Spinal cord (tissue), 10 donors: ENCODE measurements at places on chromosomes 11 and 22.

- H3K27ac ChIP-seq = no peak overlapping the region
- no peak overlapping the region for H3K4me3 ChIP-seq
- H3K27me3 ChIP-seq = no peaks in the 10 kb centered on the region
- DNase-seq = no peak
Observed at GRCh38 chr11:76558473-76558872, 112.1 kb downstream of the LRRC32 start.

DNA sequence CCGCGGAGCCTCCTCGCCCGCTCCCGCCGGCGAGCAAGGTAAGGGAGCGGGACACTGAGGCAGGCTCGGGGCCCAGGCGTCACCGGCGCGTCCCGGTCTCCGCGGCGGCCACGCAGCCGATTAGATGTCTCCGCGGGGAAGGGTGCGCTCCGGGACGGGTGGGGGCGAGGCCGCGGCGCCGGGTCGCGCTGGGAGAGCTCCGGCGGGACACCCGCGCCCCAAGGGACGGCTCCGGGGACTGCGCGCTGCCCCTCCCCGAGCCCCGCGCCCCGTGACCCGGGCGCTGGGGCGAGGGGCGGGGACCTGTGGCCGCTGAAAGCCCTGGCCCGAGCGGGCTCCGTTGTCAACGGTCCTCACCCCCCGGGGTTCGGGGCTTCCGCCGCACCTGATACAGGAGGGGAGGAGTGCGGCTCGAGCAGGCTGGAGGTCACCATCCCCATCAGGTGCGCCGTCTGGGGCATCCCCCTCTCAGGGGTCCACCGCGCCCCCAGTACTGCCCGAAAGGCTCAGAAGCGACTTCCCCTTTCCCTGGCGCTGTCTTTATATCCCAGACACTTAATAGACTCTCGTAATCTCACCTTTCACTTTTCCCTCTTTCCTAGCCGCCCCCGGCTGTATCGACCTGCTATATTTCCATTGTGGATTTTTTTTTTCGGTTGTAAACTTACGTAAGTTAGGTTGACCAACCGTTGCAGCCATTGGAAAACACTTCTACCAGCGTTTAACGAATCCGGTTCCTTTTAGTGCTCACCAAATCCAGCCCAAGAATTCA, 573 bp downstream of the PPFIA1 start:
- H3K27ac ChIP-seq = no peak overlapping the region
- H3K4me1 ChIP-seq = peaks cover 17% of the 10 kb centered on the region

DNA sequence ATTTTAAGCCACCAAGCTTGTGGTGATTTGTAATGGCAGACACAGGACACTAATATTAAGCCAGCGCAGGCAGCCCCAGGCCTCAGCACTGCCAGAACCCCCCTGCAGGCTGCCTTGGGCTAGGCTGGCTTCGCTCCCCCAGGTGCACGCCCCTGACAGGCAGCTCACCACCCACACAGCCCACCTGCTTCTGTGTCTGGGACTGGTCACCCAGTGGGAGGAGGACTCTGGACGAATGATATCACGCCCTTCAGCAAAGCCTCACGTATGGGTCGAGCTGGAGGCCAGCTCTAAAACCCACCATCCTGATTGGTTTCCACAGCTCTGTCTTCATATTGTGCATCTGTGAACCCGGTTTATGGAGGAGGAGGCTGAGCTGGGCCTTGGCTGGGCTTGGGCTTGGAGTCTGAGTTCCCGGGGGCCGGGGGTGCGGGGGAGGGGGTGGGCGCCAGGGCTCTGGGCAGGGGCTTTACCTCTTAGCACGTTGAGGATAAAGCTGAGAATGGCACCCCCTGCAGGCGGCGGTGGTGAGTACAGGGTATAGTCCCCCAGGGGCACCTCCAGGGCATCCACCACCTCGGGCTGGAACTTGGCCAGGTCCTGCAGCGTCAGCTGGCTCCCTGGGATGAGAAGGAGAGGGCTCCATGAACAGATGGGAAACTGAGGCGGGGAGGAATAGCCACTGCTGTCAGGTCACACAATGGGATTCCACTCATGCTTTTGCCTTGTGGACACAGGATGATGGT, 13.8 kb downstream of the GGT5 start:
- H3K36me3 ChIP-seq = no peaks in the 10 kb centered on the region
- H3K27ac ChIP-seq = no peak overlapping the region
- no peak overlapping the region for H3K4me3 ChIP-seq

- DNase-seq = no peak
- H3K4me3 ChIP-seq = no peak overlapping the region
- H3K4me1 ChIP-seq = no peaks in the 10 kb centered on the region
- no peak overlapping the region for H3K27ac ChIP-seq
- H3K27me3 ChIP-seq = no peaks in the 10 kb centered on the region
- H3K36me3 ChIP-seq = no peaks in the 10 kb centered on the region
Observed at GRCh38 chr22:28344918-28345703, 334.5 kb downstream of the TTC28 start.

GRCh38 chr11:114273071-114273470, 23.1 kb upstream of the NNMT start:
- peaks cover 5% of the 10 kb centered on the region for H3K27me3 ChIP-seq
- no peak overlapping the region for H3K27ac ChIP-seq
- no peak overlapping the region for H3K4me3 ChIP-seq
- no peak for DNase-seq
- H3K36me3 ChIP-seq = no peaks in the 10 kb centered on the region

GRCh38 chr11:86874304-86875056, 74.1 kb downstream of the PRSS23 start:
- DNase-seq = no peak
- no peaks in the 10 kb centered on the region for H3K27me3 ChIP-seq

DNA sequence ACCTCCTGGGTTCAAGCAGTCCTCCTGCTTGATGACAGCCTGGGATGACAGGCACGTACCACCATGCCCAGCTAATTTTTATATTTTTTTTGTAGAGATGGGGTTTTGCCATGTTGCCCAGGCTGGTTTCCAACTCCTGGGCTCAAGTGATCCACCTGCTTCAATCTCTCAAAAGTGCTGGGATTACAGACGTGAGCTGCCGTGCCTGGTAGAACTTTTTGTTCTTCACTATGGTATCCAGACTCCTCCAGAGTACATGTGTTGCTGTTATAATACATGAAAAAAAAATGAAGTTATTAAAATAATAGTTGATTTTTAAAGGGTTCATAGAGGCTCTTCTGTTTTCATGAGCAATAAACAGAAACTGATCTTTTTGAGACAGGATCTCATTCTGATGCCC, 29.6 kb downstream of the ZNF143 start:
- DNase-seq = no peak
- H3K27ac ChIP-seq = no peak overlapping the region
- no peak overlapping the region for H3K4me3 ChIP-seq

GRCh38 chr11:121241343-121242211, 51.0 kb upstream of the SC5D start:
- H3K4me1 ChIP-seq = peaks cover 14% of the 10 kb centered on the region
- no peak overlapping the region for H3K27ac ChIP-seq
- no peaks in the 10 kb centered on the region for H3K27me3 ChIP-seq
- no peaks in the 10 kb centered on the region for H3K36me3 ChIP-seq
- DNase-seq = no peak
- no peak overlapping the region for H3K4me3 ChIP-seq
